Spinal cord (tissue), 10 donors: ENCODE measurements at places on chromosomes 12 and 14. TPM values are rescaled to one million over a fixed set of nuclear protein-coding genes. Genes with fewer than 3 reads are reported as not detected.

- H3K4me1 ChIP-seq = peaks cover 7% of the 10 kb centered on the region
- H3K27ac ChIP-seq = peak overlapping the region; percentile 68
- H3K27me3 ChIP-seq = no peaks in the 10 kb centered on the region
- H3K36me3 ChIP-seq = no peaks in the 10 kb centered on the region
- no peak for DNase-seq
These were observed 150.3 kb upstream of the ARHGAP5 start for GRCh38 chr14:31926652-31927347.

- H3K4me1 ChIP-seq = no peaks in the 10 kb centered on the region
- no peaks in the 10 kb centered on the region for H3K36me3 ChIP-seq
- no peak for DNase-seq
- H3K4me3 ChIP-seq = no peak overlapping the region
- no peaks in the 10 kb centered on the region for H3K27me3 ChIP-seq
These were observed 851.6 kb downstream of the NRXN3 start for GRCh38 chr14:79021766-79022165.

GRCh38 chr14:79278798-79279644 lies 932.3 kb downstream of the DIO2 start:
- peak overlapping the region; percentile 76 for H3K4me3 ChIP-seq
- H3K27ac ChIP-seq = no peak overlapping the region
- H3K27me3 ChIP-seq = peaks cover 22% of the 10 kb centered on the region
- peak; percentile 91 for DNase-seq

DNA sequence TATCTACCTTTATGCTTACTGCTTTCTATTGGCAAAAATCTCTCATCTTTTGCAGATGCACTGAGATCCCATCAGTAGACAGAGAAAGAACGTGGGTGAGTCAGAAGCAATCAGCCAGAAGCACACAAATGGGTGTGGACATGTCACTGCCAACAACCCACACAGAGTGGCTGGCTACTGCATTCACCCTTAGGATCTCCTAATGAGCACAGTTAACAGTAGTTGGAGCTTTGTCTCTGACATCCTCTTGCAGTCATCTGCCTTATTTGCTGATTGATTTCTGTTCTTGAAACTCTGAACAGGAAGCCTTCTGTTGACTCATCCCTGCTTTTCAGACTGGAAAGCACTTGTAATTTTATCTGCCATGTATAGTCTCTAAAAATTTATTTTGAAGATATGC lies 117.2 kb downstream of the RGS6 start:
- H3K27me3 ChIP-seq = no peaks in the 10 kb centered on the region
- H3K27ac ChIP-seq = no peak overlapping the region
- H3K4me1 ChIP-seq = no peaks in the 10 kb centered on the region
- H3K4me3 ChIP-seq = no peak overlapping the region
- no peak for DNase-seq
- no peaks in the 10 kb centered on the region for H3K36me3 ChIP-seq

DNA sequence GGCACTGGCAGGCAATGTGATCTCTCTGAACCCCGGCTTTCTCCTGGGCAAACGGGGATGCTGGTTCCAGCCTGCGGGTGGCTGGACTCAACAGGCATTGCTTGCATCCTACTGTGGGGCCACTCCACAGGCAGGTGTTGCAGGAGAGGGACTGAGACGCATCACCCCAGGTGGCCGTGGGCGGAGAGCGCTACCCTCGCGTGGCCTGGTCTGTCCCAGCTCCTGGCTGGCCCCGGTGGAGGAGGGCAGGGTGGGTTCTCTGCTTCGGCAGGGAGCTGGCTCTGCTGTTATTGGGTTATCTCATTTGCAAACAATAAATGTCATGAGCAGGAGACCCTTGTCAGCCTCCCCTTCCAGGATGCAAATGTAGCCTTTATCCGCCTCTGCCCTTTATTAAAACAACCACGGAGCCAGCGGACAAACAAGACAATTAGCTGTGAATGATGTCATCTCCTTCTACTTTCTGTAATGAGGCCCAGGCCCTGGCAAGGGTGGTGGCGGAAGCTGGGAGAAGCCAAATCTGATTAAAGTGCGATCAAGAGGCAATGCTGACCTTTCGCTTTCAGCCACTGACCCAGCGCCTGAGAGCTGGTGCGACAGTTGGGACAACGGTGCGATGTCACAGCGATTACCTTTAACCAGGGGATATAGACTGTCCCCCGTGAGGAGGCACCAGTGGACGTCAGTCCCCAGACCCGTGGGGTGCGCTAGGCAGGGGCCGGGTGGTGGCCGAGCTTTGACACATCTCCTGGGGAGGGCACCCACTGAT lies 161.8 kb downstream of the KIF26A start:
- peaks cover 23% of the 10 kb centered on the region for H3K4me1 ChIP-seq
- H3K27me3 ChIP-seq = no peaks in the 10 kb centered on the region
- H3K27ac ChIP-seq = no peak overlapping the region
- DNase-seq = no peak
- H3K4me3 ChIP-seq = no peak overlapping the region
- H3K36me3 ChIP-seq = peaks cover 2% of the 10 kb centered on the region

- H3K27ac ChIP-seq = no peak overlapping the region
- no peak overlapping the region for H3K4me3 ChIP-seq
- DNase-seq = no peak
- H3K36me3 ChIP-seq = no peaks in the 10 kb centered on the region
- no peaks in the 10 kb centered on the region for H3K4me1 ChIP-seq
These were observed 409.5 kb downstream of the RGS6 start for GRCh38 chr14:72341686-72342085.

Gene GDF3
- total RNA-seq = not detected

Gene TAS2R20
- 3.4 TPM for total RNA-seq

Gene CCDC196
- not detected for total RNA-seq

Gene COX8C
- not detected for total RNA-seq
